ENCODE measurements at places on chromosomes 7 and 10.

DNA sequence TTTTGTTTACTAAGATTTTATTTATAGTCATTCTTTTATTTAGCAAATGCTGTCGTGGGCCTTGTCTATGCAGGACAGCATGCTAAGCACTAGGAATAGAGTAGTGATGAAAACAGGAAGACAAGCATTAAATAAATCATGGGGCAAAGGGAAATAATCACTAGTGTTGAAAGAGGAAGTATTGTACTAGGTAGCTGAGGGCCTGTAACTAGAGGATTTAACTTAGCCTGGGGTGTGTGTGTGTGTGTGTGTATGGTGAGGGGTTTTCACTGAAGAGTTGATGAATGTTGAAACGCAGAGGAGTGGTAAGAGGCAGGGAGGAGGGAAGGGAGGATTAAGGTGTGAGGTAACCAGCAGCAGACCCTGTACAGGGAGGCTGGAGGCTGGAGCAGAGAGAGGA lies 446.4 kb downstream of the SDK1 start:
- DNase-seq = no peak

- no peak for DNase-seq
Observed at GRCh38 chr10:96949039-96949683, 117.1 kb downstream of the LCOR start.

GRCh38 chr10:1516492-1517165 lies 220.7 kb downstream of the ADARB2 start:
- DNase-seq = no peak

GRCh38 chr10:75610183-75610582 lies 178.8 kb downstream of the LRMDA start:
- no peak for DNase-seq

DNA sequence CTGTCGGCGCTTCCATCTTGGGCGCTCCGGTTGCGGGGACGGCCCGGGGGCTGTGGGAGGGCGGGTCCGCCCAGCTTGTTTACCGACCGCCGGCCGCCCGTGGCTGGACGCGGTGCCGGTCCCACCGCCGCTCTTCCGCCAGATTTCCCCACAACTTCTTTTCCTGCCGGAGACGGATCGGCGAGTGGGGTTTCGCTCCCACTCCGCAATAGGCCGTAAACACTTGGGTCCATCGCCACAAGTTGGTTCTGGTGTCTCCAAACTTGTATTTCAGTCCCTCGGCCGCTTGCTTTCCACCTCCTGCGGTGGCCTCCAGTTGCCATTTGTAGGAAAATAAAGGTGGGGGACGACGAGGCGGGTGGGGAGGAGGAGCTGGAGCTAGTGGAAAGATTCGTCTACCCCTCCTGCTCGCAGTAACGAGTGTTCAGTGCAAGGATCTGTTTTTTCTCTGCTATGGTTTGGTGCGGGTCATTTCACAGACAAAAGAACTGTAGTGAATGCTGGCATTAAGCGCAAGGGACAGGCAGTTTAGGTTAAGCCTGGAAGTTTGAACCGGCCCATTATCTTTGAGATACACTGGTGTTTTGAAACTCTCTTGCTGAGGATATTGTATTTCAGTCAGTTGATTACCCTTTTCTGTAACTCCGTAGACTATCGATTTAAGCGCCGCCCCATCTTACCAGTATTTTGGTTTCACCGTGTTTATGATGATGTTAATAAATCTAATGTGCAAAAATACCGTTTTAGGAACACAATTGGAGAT lies 24.3 kb upstream of the ZRANB1 start:
- DNase-seq = peak; percentile 44

- no peak for DNase-seq
Observed at GRCh38 chr7:43689115-43689514, 40.2 kb downstream of the COA1 start.

DNA sequence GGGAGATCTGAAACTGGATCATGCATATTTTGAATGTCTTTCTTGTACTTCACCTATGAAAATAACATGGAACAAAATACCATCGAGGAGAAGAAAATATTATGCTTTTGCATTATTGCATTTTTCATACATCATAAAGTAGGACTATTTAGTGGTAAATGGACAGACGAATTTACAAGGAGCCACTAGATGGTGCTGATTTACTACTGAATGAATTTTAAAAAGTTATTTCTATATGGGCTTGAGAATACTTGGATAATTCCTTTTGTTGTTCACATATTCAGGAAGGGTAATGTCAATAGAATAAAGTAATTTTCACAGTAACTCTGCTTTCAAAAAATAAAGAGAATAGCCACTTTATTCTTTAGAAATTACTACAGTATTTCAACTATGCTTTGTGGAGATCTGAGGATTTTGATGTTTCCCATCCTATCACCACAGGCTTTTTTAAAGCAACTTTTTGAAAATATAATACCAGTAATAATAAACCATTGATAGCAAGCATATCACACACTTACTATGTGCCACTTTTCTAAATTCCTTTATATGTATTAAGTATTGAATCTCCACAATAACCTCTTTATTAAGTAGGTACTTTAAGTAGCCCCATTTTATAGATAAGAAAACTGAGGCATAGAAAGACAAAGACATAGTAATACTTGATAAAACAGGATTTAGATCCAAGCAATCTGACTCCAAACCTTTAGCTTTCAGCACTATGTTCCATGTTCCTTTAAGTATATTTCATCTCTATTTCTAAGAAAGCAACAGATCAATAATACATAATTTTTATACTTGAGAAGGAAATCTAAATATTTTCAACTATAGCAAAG lies 38.6 kb downstream of the NEBL start:
- peak; percentile 1 for DNase-seq

DNA sequence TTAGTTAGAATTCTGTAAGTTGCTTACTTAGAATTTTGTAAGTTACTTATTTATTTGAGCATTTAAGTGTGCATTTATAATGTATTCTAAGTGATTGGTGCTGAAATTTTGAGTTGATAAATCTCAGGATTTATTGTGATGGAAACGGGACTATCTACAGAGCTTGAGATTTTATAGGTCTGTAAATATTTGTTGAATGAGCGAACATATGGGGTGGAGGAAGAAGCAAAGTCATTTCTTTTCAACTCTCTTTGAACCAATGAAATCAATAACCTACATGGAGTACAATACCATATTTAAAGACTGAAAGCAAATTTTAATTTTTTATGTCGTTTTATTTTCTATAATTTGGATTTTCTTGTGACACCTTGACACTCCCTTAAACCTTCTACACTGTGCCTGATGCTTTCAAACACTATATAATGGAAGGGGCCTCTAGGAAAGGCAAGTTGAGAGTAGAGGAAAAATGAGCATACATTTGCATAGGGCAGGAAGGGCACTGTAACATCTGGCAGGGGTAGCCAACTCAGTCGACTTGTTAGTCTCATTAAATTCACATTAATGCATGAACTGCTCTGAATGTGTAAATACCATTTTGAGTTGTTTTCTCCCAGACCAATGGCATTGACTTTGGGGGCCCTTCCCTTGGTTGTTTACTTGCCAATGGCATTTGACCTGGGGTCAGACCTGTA lies 204.2 kb downstream of the DYNC1I1 start:
- DNase-seq = no peak

- DNase-seq = no peak
Observed at GRCh38 chr10:132990684-132991545, 48.5 kb upstream of the CFAP46 start.

DNA sequence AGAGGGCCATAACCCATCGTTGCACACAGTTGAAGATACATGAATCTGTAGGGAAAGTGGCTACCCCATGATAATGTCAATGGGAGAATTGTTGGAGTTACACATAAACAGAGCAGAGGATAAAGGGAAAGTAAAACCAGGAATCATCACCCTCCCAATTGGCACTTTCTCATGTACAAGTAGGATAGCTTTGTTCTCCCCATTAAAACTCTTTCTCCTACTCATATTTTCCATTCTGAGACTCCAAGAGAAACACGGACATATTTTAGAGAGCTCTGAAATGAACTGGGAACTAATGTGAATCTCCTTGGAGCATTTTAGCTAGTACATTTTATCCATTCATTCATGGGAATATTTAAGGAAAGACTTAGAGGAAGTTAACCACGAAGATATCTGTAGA lies 17.2 kb upstream of the LRRC17 start:
- no peak for DNase-seq

GRCh38 chr7:46571996-46572395 lies 650.9 kb upstream of the IGFBP3 start:
- no peak for DNase-seq

DNA sequence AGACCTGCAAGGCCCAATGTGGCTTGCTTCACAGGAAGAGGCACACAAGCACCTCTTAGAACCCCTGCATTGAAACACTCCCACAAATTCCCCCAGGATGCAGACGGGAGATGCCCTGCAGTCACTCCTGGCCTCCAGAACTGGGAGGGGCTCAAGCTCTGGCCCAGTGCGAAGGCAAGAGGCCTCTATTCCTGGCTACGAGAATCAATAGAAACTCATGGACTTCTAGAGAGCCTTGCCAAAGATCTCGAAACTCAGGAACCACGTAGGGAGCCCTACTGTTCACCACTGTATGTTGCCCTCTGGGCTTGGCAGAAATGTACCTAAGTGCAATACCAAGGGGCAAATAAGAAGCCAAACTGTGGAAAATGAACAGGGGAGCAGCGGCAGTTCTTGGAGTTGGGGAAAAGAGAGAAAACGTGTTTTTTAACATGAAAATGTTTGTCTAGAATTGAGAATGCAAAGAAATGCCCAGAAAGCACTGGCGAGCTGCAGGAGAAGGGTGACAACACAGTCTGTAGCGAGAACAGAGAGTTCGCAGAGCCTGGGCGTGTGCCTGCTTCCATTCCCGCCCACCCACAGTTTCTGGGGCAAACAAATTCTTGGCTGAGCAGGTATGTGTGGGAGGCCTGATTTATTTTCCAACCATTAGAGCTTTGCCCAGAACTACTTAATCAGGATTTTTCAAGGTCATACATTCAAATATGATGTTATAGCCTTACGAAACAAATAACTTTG lies 260.5 kb upstream of the KLF14 start:
- DNase-seq = no peak
